ENCODE measurements at places on chromosomes 1 and 21. TPM values are rescaled to one million over a fixed set of nuclear protein-coding genes. Genes with fewer than 3 reads are reported as not detected.

DNA sequence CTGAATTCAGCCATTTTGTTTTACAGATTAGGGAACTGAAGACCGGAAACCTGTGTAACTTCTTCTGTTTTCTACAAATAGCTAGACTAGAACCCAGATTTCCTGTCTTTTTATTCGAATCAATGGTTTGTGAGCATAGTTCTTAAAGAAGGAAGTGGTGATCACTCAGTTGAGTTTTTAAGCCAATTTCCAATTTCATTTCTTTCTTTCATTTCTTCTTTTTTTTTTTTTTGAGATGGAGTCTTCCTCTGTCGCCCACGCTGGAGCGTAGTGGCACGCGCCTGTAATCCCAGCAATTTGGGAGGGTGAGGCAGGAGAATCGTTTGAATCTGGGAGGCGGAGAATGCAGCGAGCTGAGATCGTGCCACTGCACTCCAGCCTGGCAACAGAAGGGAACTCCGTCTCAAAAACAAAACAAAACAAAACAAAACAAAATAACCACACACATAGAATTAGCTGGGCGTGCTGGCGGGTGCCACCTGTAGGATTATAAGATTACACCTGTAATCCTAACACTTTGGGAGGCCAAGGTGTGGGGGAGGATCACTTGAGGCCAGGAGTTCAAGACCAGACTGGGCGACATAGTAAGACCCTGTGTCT lies 3.0 kb upstream of the MDM4 start:
- no peak for DNase-seq

- DNase-seq: no peak
Measured at GRCh38 chr1:7040969-7041695, 255.9 kb downstream of the CAMTA1 start.

DNA sequence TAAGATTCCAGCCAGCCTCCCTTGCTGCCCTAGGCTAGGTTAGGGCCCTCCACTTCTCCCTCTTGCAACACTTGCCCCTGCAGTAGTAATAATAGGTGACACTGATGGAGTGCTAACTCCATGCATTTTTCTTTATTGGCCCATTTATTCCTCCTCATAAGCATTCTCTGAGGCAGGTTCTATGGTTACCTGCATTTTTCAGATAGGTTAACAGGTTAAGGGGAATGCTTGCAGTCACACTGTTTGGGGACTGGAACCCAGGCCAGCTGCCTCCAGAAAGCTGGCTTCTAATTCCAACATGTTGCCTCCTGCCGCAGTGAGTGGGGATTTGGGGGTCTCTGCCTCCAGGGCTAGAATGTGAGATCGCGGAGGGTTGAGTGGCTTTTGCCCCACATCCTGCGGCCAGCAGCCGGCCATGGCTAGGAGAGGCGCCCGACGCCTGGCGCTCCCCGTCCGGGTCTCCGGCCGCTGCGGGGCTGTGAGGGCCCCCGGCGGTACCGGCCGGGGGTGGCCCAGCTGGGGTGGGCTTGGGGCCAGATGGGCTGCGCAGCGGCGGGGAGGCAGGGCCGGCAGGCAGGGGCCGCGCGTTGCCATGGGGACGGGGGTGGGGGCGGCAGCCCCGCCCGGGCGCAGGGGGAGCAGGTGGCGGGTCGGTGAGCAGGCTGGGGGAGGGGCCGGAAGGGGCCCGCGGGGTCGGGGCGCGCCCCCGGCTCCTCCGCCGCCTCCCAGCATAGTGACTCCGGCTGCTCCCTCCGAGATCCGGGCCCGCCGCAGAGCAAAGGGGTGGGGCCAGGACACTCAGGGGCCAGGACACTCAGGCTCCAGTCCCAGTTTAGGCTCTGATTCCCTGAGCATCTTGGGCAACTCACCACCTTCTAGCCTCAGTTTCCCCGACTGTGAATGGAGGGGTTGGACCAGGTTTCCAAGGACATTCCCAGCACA lies 68.4 kb upstream of the SSBP3 start:
- no peak for DNase-seq

DNA sequence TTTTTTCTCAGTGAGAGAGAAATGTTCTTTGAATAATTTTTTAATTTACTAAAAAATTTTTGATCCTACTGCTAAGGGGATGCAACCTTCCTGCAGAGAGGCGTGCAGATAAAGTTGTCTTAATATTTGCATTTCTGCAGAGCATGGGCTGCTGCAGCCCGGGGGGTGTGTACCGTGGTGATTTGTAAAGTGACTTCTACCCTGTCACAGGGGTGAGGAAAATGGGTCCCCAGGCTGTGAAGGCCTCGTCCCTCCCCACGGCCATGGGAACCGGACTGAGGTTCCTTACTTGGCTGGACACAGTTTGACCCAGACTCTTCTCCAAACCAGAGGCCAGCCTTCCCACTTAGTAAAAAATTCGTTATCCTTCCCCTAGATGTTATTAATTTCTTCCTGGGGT lies 9.5 kb upstream of the C1orf174 start:
- no peak for DNase-seq

GRCh38 chr21:35940074-35940927 lies 120.0 kb downstream of the SETD4 start:
- DNase-seq: peak; percentile 62

DNA sequence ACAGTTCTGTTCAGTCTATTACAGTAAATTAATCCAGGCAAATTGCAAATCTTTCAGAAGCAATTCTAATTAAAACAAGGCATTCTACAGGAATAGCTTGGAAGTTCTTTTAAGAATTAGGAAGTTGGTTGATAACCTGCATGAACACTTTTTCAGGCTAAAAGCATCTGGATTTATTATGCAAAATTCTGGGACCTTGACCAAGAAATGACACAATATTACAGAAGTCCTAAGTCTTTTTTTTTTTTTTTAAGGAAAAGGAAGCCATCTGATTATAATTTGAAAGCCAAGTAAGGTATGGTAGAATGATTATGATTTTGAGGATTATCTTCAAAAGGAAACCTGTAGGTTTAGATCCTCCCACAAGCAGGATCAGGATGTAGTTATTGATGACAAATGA lies 74.7 kb upstream of the KCNK2 start:
- DNase-seq: no peak

DNA sequence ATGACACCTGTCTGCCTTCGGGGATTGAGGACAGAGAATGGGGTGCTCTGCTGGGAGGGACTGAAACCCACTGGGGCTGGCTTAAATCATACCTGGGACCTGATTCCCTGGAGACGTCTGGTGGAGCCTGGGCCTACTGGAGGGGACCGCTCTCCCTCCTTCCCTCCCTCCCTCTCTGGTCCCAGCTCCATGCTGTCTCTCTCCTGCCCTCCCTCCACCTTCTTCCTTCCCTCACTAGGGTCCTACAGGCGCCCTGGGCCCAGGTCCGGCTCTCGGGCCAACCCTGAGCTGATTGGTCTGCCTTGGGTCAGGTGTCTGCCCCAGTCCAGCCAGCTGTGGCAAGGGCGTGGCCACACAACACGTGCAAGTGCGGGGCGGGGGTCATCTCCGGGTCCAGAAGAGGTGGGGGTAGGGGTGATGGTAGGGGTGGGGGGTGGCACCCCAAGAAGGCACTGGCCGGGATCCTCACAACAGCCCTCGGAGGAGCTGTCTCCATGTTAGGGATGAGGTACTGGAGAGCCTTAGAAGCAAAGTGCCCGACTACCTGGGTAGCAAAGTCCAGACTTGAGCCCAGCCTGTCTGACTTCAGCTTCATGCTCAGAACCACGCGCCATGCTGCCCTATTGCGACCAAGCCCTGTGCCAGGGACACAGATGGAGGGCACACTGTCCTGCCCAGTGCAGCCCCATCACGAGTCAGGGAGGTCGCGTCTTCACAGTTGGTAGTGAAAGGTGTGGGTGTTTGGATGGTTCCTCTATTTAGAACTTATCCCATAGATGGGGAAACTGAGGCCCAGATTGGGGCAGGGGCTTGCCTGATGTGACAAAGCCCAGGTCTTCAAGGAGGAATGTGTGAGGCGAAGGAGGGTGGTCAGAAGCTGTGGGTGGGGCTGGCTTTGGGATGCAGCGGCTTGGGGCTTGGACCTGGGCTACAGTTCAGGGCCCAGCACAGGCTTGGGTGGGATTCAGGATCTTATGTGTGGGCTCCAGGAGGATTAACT lies 574.1 kb downstream of the PTPRU start:
- no peak for DNase-seq

- no peak for DNase-seq
Measured at GRCh38 chr21:45780647-45781046, 137.1 kb downstream of the PCBP3 start.

DNA sequence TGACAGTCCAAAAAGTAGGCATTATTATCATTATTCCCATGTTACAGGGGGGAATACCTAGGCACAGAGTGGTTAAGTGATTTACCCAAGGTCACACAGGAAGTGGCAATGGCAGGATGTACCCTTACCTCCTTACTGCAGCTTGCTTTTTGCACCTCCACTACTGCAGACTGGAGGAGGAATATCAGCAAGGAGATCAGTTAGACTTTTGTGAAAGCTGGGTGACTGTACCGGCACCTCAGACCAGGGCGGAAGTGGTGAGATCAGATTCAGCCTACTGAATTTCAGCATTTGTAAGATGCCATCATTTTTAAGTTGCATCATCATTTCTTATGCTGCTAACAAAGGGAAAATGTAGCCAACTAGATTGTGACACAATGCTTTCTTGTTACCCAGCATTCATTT lies 4.5 kb downstream of the ADARB1 start:
- no peak for DNase-seq

GRCh38 chr1:48216941-48217340 lies 5.6 kb upstream of the SLC5A9 start:
- no peak for DNase-seq

- no peak for DNase-seq
Measured at GRCh38 chr1:172354291-172355274, 65.9 kb upstream of the C1orf105 start.

DNA sequence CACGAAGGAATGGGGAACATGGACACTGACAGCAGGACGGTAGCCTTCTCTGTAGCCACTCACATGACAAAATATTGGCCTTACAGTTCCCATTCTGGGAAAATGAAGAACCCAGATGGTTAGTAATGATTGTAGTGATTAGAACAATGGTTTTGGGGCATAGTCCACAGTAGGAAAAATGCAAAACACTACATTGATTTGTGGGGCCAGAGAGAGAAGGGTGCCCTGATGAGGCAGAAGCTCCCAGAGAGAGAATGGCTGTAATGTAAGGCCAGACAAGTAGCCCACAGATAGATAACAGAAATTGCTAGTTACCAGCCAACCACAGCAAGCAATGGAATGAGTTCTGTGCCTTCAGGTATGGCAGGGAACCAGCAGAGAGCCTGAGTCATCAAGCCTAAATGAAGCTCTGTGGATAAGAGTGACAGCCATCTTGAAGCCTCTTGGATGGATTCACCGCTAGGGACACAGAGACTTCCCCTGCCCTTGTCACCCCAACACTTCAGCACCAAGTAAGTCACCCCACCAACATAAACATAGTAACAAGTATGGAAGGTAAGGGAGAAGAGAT lies 206.1 kb downstream of the BACH1 start:
- DNase-seq: no peak

DNA sequence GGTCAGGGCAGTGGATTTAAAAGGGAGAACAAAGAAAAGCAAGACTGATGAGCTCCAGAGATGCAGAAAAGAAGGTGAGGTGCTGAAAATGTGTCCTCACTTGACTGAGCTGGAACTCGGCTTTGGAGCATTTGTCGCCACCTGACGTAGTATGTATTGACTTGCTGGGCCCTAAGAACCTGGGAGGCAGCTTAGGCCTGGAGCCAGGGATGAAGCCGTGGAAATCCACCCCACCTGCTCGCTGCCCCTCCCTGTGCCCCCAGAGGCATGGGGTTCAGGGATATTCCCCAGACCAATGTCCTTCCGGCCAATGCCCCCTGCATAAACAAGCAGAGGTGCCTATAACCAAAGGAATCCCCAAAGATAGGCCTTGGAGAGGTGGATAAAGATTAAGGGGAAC lies 14.3 kb downstream of the MRAP start:
- DNase-seq: no peak

GRCh38 chr1:196538473-196538872 lies 69.8 kb downstream of the KCNT2 start:
- DNase-seq: no peak

DNA sequence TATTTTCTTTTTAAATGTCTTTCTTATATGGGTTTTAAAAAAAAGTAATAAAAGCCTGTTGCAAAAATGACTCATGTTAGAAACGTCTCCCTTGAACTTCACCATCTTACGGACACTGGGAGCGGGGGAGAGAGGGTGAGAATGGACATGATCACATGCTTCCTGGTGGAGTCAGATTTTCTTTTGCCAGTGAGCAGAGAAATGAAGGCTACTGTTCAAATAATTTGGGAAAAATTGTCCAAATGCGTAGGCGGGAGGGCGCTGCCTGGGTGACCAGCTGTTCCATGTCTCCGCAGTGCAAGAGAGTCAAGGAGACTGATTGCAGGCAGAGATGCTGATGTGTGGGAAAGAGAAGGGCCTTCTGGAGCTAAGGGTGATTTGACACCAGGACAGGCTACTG lies 23.1 kb downstream of the EIF2D start:
- peak; percentile 53 for DNase-seq

DNA sequence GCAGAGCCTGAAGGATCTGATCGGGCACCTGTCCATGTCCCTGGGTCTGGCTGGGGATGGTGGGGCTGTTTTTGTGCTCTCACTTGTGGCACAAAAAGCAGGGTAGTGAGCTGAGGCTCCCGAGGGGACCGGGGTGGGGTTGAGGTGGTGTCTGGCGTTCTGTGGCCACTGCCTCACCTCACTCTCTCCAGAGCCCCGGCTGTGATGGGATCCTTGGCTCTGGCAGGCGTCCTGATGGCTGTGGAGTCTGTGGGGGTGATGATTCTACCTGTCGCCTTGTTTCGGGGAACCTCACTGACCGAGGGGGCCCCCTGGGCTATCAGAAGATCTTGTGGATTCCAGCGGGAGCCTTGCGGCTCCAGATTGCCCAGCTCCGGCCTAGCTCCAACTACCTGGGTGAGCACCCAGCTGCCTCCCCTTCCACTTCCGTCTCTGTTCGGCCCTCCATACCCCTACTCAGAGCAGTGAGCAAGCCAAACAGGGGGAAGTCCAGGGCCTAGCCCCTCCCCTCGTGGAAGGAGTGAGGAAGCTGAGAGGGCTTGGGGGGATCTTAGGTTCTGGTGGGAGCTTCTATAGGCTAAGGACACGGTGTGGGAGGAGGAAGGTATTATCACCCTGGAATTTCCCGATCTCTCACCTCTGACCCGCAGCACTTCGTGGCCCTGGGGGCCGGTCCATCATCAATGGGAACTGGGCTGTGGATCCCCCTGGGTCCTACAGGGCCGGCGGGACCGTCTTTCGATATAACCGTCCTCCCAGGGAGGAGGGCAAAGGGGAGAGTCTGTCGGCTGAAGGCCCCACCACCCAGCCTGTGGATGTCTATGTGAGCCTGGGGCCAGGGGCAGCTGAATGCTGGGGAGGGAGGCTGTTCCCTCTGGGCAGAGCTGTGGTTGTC lies 7.0 kb downstream of the ADAMTSL4 start:
- no peak for DNase-seq

- no peak for DNase-seq
Measured at GRCh38 chr1:235579891-235580290, 69.7 kb downstream of the GNG4 start.

Gene TNFRSF18
- 0.97 TPM for polyA plus RNA-seq

Gene S100A5
- not detected for polyA plus RNA-seq

Gene ELAPOR1
- polyA plus RNA-seq: 10.5 TPM

Gene KRTAP11-1
- polyA plus RNA-seq: not detected

Gene ACBD3
- polyA plus RNA-seq: 44.6 TPM

Gene LAMC2
- 44.6 TPM for polyA plus RNA-seq

Gene HPCAL4
- 0.15 TPM for polyA plus RNA-seq

Gene RHBDL2
- polyA plus RNA-seq: 1.5 TPM

Gene OPRD1
- polyA plus RNA-seq: 0.15 TPM

Measured in right lung (tissue), 10 donors.